ENCODE measurements at places on chromosomes 3 and 15. TPM values are rescaled to one million over a fixed set of nuclear protein-coding genes. Genes with fewer than 3 reads are reported as not detected.

PIAS1 gene
- total RNA-seq = 75.9 TPM

CILP gene
- 0.40 TPM for total RNA-seq

UBL7 gene
- 83.9 TPM for total RNA-seq

GRCh38 chr3:10265833-10266232 is 17.6 kb downstream of the TATDN2 start:
- H3K4me3 ChIP-seq = no peak overlapping the region
- DNase-seq = peak; percentile 16
- peaks cover 30% of the 10 kb centered on the region for H3K4me1 ChIP-seq

- no peak for DNase-seq
- H3K27ac ChIP-seq = no peak overlapping the region
- H3K36me3 ChIP-seq = no peaks in the 10 kb centered on the region
- no peaks in the 10 kb centered on the region for H3K4me1 ChIP-seq
- H3K4me3 ChIP-seq = no peak overlapping the region
These were observed 185.7 kb upstream of the ZPLD1 start for GRCh38 chr3:102248981-102249705.

GRCh38 chr3:125916376-125916978 is 52.5 kb upstream of the ROPN1B start:
- peak; percentile 99 for DNase-seq
- peak overlapping the region; percentile 91 for H3K27ac ChIP-seq
- H3K4me1 ChIP-seq = peaks cover 13% of the 10 kb centered on the region
- H3K36me3 ChIP-seq = no peaks in the 10 kb centered on the region
- H3K4me3 ChIP-seq = peak overlapping the region; percentile 91

- no peak for DNase-seq
- H3K27me3 ChIP-seq = no peaks in the 10 kb centered on the region
- H3K27ac ChIP-seq = no peak overlapping the region
- H3K36me3 ChIP-seq = no peaks in the 10 kb centered on the region
- H3K4me3 ChIP-seq = no peak overlapping the region
These were observed 160.5 kb upstream of the UMPS start for GRCh38 chr3:124569761-124570160.

GNL3 gene
- 67.3 TPM for total RNA-seq

GRCh38 chr3:14891135-14892132 is 55.9 kb upstream of the NR2C2 start:
- no peak overlapping the region for H3K4me3 ChIP-seq
- DNase-seq = no peak
- peak overlapping the region; percentile 58 for H3K27ac ChIP-seq
- H3K27me3 ChIP-seq = no peaks in the 10 kb centered on the region

DNA sequence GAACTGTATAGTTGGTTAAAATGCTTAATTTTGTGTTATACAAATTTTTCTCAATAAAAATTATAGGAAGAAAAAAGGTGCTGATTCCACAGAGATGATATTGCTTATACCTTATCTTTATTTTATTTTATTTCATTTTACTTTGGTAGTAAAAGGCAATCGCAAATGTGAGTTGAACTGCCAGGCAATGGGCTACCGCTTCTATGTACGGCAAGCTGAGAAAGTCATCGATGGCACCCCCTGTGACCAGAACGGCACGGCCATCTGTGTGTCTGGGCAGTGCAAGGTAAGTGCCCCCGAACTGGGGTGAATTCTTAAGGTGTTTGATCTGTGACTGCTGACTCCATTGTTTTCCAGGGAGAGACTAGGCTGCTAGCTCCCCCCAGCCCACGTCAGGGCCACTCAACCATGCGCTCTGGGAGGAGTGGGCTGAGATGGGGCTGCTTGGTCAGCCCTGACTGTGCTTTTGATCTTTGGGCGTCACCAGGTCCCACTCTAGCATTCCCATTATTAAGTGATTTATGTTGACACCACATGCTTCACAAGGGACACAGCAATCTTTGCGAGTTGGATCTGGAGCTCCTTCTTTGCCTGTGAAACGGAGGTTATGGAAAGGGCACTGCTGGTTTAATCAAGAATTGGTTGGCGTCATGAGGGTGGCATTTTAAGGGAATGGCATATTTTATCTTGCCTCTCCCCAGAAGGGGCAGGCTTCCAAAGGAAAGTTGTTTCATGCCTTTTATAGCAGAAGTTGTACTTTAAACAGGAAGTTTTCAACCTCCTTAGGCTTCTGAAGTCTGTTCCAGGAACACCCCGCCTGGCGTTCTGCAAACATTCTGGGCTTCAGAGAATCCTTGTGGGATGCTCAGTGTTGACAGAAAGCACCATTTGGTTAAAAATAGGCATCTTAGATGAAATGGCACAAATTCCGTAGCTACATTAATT is 296.5 kb downstream of the THSD4 start:
- no peaks in the 10 kb centered on the region for H3K27me3 ChIP-seq
- peak overlapping the region; percentile 50 for H3K27ac ChIP-seq
- H3K4me1 ChIP-seq = no peaks in the 10 kb centered on the region
- no peak for DNase-seq
- no peaks in the 10 kb centered on the region for H3K36me3 ChIP-seq

KLHL40 gene
- not detected for total RNA-seq

DNA sequence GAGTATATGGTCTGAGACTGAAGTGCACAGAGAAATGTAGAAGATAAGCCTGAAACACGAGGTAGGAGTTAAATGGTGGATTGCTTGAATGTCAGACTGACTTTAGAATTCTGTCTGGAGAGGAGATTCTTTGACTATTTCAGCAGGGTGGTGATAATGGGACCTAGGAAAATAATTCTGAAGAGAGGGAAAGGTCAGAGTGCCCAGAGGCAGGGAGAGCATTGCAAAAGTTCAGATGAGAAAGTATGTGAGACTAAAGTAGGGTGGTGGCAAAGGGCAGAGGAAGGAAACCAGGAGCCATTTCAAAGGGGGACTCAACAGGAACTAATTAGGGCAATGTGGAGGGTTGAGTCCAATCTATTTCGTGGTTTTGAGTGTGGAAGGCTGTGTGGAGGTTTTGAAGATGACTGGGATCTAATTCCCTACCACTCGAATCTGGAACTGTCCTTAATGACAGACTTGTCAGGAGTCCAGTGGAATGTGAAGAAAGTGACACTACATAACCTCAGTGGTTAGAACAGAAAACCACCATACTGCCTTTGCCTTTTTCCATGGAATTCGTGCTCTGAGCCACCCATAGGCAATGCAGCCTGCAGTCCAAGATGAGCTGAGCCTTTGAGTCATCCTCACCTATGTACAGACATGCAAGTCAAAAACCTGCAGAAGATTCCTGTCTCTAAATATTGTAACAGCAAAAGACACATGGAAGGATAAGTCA is 16.1 kb downstream of the CPOX start:
- DNase-seq = no peak
- H3K36me3 ChIP-seq = peaks cover 21% of the 10 kb centered on the region
- H3K4me3 ChIP-seq = no peak overlapping the region

DNA sequence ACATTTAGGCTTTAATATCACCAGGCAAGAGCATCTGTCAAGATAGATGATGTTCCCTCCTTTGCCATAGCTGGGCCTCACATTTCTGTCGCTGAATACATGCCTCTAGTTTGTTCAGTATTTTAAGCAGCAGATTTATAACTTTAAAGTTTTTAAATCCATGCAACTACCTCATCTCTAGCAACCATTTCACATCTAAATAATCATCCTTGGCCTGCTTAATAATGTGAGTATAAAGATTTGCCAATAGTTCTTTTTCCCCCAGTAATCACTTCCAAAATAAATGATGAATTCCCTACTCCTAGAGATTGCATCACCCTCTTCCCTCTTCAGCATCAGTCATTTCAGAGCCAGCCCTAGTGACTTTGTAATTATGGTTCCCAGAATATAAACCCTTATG is 36.2 kb upstream of the FILIP1L start:
- DNase-seq = no peak
- H3K36me3 ChIP-seq = peaks cover 14% of the 10 kb centered on the region
- H3K4me3 ChIP-seq = no peak overlapping the region
- H3K27ac ChIP-seq = no peak overlapping the region
- no peaks in the 10 kb centered on the region for H3K4me1 ChIP-seq
- no peaks in the 10 kb centered on the region for H3K27me3 ChIP-seq

DNA sequence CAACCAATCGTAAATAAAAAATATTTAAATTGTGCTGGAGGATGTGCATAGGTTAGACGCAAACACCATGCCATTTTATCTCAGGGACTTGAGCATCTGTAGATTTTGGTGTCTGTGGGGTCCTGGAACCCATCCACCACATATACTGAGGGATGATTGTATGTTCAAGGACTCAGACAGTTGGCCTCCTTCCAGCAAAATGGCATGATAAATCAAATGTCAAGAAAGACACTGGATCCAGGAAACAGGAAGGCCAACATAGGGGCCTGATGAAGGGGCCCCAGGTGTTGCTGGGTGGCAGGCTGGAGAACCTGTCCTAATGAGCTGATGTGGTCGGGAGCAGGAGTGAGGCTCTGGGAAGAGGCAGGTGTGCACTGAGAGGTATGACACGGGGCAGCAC is 289.5 kb downstream of the GABRG3 start:
- H3K27me3 ChIP-seq = no peaks in the 10 kb centered on the region
- H3K36me3 ChIP-seq = no peaks in the 10 kb centered on the region
- H3K4me1 ChIP-seq = no peaks in the 10 kb centered on the region
- no peak overlapping the region for H3K4me3 ChIP-seq
- no peak overlapping the region for H3K27ac ChIP-seq
- DNase-seq = no peak

LTF gene
- total RNA-seq = 148 TPM

- DNase-seq = no peak
- H3K4me1 ChIP-seq = no peaks in the 10 kb centered on the region
- H3K4me3 ChIP-seq = no peak overlapping the region
- no peak overlapping the region for H3K27ac ChIP-seq
These were observed 279.2 kb upstream of the KCNH8 start for GRCh38 chr3:18868911-18869689.

ALPK3 gene
- total RNA-seq = 0.83 TPM

All from spleen (tissue), 13 donors.